Stimulated activated CD4-positive, alpha-beta T cell treated with anti-CD3 and anti-CD28 coated beads, Interleukin-4, amount 100 ng/mL, for 1 hour (primary cell): ENCODE measurements at places on chromosomes 11 and 22.

DNA sequence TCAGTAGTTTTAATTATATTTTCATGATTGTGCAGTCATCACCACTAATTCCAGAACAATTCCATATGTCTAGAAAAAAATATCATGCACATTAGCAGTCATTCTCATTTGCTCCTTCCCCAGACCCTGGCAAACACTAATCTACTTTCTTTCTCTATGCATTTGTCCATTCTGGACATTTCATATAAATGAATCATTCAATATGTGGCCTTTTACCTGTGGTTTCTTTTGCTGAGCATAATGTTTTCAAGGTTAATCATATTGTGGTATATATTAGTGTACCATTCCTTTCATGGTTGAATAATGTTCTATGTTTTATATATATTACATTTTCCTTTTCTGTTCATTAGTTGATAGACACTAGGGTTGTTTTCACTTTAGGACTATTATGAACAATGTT, 811.1 kb upstream of the RAG2 start:
- DNase-seq: no peak

DNA sequence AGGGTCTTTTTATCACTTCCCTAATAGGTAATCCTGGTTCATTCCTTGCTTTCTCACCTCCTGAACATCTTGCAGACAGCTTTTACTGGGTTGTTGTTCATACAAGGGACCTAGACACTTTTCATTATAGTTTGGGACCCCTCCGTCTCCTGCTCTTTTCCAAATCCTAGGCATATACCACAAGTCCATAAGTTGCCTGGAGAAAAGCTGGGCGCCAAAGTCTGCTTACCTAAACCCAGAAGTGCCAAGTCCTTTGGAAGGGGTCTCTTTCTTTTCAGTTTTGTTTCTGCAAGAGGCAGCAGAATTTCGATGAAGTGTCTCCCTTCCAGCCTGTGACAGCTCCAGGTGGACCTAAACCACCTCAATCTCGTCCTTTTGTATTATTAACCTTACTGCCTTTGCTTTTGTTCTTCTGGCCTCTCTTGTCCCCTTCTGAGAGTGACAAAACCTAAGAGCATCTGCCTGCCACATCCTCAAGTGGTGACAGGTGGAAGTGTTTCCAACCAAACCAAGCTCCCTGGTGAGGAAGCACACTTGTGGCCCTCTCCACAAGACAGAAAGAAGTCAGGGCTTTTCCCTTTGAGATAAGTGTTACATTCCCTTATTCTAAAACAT, 19.5 kb upstream of the P2RY6 start:
- no peak for DNase-seq

GRCh38 chr11:78438298-78438975, 20.8 kb upstream of the GAB2 start:
- no peak for DNase-seq

DNA sequence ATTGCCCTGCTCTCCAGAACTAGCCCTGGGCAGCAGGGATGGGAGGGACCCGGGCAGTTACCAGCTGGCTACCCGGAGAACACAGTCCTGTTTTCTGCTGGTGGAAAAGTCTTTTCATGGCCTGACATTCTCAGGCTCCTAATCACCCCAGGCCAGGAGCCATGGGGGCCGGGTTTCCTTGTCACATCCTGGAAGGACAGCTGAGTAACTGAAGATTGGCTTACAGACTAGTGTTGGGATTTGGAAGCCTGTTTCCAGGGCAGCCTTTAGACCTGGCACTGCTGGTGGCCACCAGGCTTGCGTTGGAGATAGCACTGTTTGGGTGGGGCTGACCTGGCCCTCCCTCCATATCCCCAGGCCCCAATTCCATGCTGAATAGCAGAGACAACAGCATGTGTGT, 349.0 kb downstream of the CTTN start:
- no peak for DNase-seq

DNA sequence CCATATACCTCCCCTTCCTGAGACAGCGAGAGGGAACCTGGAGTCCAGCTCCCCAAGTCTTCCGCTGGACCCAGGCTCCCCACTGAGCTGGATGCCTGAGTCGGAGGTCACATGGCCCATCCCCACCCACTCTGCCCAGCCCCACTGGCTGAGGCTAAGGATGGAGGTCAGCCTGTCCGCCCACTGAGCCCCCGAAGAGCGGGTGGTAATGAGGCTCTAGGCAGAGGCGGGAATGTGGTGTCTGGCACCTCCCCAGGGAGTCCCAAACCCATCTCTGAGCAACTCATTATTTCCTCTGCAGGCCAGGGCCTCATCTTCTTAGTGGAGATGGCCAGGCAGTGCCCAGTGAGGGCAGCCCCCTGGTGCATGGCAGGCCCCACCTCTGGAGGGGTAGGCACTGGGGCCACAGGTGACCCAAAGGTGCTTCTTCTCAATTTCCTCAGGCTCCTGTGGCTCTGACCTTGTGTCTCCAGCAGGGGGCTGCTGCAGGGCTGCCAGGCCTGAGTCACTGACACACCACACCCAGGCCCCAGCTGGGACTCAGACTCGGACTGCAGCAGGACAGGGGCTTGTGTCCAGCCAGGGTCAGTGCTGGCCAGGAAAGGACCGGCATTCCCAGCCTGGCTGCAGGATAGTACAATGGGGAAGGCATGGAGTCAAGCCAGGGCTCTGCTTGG, 10.2 kb upstream of the PDE2A start:
- peak; percentile 50 for DNase-seq

DNA sequence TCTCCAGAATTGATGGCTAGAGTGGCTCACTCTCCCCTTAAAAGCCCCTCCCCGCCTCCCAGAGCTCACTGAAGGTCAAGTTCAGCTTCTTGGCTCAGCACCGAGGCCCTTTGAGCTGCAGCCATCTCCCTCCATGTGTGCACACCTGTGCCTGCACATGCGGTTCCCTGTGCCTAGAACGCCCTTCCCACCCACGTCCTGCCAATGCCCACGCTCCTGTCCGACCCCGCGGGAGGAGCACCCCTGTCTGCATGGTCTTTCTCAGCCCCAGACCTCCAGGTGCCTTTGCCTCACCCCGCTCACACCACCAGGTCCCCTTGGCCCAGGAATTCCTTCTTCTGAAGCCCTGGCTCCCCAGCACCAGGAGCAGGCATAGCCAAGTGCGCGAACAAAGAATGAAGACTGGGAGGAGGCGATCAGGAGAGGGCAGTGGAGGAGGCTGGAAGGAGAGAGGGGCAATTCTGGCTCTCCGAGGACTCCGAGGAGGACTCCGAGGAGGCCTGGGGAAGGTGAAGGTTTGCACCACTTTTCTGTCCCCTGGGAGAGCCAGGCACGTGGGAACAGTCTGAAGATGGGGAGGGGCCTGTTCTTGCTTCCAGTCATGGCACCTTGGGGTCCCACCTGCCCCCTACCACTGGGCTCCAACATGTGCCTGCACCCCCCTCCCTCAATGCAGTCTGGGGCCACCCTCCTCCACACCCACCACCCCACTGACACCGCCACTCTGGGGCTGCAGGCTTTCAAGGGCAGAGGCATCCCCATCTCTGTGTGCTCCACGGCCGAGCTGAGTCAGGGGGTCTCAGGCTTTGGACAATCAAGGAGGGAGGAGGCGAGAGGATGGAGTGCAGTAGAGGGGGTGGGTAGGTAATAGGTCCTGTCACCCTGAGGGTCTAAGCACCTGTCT, 17.7 kb downstream of the IGF2 start:
- DNase-seq: no peak

- DNase-seq: peak; percentile 71
Observed at GRCh38 chr22:37218771-37219411, 6.6 kb upstream of the SSTR3 start.

DNA sequence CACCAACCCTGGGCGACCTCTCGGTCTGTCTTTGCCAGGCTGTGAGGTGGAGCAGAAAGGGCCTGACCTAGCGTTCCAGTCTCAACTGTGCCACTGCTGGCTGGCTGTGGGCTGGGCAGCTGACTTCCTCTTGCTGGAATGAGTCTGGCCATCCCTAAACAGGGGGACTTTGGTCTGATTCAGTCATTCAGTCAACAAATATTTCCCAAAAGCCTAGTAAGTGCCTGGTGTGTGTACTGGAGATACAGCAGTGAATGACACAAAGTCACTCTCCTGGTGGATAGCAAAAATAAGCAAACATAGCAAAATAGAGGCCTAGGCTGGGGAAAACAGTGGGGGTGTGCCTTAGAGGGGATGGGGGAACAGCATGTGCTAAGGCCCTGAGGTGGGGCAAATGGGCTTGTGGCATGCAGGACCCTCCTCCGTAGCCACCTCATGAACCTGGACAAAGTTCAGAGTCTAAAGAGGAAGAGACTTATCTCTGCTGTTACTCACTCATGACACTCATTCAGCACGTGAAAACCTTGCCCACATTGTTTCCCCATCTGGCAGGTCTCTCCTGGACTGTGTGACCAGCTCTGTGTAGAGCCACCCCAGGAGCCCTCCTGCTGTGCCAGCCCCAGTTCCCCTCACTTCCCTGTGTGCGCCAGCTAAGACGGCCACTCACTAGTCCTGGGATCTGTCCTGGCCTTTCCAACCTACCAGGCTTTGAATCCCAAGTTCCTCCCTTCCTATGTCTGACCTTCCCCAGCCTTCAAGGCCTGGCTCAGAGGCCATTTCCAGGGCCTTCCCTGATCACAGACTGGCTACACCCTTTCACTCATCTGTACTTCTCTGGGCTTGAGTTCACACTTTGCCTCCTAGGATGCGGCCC, 4.7 kb downstream of the GUCD1 start:
- DNase-seq: no peak

GRCh38 chr11:76382209-76382608, 1.1 kb downstream of the GVQW3 start:
- DNase-seq: no peak

DNA sequence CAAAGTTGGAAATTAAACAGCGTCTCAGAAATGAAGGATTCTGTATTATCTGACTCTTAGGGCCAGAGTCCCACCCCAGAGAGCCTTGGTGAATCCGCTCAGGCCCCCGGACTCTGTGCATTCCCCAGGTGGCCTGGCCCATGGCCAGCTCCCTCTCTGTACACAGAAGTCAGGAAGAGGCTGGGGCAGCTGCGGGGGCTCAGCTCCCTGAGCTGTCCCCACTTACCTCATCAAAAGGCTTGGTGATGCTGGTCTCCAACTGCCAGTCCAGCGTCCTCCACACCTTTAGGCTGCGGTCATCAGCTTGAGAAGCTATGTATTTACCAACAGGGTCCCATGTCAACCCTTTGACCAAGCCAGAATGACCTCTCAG, 35.0 kb downstream of the HIRA start:
- DNase-seq: no peak

GRCh38 chr11:9576701-9577381, 3.4 kb downstream of the WEE1 start:
- no peak for DNase-seq

- no peak for DNase-seq
Observed at GRCh38 chr11:130689222-130689908, 226.9 kb downstream of the SNX19 start.

- DNase-seq: no peak
Observed at GRCh38 chr22:19090183-19090582, 32.0 kb downstream of the DGCR2 start.

GRCh38 chr11:115345840-115346239, 158.4 kb downstream of the CADM1 start:
- no peak for DNase-seq

DNA sequence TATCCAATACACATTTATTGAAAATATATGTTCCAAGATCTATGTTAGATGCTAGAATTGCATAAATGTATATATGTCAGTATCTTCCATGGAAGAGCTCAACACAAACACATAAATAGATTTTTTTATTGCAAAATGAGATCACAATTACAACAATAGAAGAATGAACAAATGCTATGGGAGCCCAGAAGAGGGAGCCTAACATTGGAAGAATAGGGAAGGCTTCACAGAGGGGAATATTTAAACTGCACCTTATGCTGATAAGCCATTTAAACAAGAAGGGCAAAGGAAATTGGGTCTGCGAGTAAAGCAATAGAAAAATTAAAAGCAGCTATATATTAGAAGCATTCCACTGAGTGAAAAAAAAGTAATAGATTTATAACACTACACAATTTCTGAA, 96.1 kb upstream of the LRRC55 start:
- DNase-seq: no peak
